ENCODE measurements at places on chromosomes 4 and X. TPM values are rescaled to one million over a fixed set of nuclear protein-coding genes. Genes with fewer than 3 reads are reported as not detected.

CCKAR gene
- 1.3 TPM for total RNA-seq

PIM2 gene
- total RNA-seq = 8.4 TPM

KLHL15 gene
- total RNA-seq = 33.3 TPM

GAGE2A gene
- total RNA-seq = not detected

TMSB4X gene
- total RNA-seq = 1,302 TPM

ZMAT1 gene
- total RNA-seq = 32.4 TPM

Data from camera-type eye (tissue), 1 donor.